ENCODE measurements at places on chromosomes 7 and 10.

- no peak for DNase-seq
These were observed 104.2 kb upstream of the MKI67 start for GRCh38 chr10:128230401-128230800.

GRCh38 chr7:73429622-73430505, 3.7 kb upstream of the FZD9 start:
- no peak for DNase-seq

DNA sequence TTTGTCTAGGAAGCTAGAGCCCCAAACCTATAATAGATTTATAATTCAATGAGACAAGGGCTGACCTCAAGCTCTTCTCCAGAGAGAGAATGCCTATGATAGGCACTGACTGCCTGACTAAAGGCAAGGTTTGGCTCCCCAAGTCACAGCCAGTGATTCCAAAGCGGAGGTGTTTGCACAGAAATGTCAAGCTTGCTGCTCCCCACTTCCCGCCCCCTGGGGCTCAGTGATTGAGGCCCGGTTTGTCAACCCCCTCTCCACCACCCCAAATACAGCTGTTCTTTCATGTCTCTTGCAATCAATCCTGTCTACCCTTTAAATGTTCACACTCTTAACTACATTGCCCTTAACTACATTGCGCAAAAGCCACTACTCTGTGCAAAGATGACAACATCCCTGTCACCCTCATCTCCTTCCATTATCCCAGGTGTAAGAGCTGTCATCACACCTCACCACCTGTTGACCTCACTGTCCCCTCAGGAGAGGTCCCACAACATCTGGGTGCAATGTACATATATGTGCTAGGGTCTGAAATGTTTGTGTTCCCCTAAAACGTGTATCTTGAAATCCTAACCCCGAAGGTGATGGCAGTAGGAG, 58.0 kb downstream of the NUDCD3 start:
- DNase-seq, result no peak

DNA sequence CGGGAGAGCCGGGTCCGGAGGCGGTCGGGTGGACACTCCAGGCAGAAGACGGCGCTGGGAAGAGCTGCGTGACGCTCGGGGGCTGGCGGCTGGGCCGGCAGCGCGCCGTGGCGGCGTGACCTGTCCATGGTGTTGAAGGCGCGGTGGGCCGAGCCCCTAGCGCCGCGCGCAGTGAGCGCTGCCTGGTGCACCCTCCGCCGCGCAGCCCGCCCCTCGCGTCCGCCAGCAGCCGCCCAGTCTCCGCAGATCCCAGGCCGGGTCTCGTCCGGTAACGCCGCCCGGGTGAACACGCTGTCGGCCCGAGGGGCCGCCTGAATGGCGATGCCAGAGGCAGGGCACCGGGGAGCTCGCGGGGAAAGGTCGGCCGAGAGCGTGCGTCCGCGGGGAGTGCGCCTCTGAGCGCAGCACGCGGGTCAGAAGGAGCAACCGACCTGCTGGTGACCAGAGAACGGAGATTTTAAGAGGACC, 657 bp upstream of the TMEM178B start:
- DNase-seq, result peak; percentile 21

- DNase-seq, result peak; percentile 63
These were observed 9.9 kb upstream of the PSMG3 start for GRCh38 chr7:1579481-1580421.

DNA sequence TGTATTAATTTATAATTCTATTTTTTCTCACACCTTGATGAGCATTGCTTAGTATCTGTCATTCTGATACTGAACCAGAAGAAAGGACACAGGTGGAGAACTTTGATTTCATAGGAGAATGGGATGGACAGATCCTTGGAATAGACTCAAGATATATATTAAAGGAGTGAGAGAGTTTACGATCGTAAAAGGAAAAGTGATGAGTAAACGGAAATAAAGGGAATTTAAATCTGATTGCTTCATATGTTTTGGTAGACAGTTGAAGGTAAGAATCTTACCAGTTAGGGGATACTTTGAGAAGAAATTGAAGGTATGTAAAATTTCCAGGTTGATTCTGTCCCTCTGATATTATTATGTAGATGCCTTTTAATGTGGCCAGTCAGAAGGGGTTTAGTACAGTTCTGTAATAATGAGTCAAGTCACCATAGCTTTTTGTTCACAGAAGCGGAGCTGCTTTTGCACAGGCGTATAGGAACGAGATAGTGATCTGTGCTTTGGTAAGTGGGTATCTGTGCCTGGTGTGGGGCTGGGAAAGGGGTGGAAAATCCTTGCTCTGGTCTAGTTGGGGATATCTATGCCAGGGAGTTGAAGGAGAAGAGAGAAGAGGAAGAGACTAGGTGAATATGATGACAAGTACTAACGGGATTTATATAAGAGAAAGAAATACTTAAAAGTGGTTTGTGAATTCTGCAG, 15.4 kb downstream of the SP4 start:
- no peak for DNase-seq

DNA sequence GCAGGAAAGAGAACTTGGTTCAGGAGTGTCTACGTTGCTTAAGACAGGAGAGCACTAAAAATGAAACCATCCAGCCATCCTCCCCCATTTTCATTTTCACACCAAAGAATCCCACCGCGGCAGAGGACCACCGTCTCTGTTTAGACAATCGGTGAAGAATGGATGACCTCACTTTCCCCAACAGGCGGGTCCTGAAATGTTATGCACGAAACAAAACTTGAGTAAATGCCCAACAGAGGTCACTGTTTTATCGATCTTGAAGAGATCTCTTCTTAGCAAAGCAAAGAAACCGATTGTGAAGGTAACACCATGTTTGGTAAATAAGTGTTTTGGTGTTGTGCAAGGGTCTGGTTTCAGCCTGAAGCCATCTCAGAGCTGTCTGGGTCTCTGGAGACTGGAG, 1.4 kb upstream of the IL6 start:
- DNase-seq, result no peak

- DNase-seq, result no peak
These were observed 1.8 kb downstream of the KCNIP2 start for GRCh38 chr10:101841826-101842225.

DNA sequence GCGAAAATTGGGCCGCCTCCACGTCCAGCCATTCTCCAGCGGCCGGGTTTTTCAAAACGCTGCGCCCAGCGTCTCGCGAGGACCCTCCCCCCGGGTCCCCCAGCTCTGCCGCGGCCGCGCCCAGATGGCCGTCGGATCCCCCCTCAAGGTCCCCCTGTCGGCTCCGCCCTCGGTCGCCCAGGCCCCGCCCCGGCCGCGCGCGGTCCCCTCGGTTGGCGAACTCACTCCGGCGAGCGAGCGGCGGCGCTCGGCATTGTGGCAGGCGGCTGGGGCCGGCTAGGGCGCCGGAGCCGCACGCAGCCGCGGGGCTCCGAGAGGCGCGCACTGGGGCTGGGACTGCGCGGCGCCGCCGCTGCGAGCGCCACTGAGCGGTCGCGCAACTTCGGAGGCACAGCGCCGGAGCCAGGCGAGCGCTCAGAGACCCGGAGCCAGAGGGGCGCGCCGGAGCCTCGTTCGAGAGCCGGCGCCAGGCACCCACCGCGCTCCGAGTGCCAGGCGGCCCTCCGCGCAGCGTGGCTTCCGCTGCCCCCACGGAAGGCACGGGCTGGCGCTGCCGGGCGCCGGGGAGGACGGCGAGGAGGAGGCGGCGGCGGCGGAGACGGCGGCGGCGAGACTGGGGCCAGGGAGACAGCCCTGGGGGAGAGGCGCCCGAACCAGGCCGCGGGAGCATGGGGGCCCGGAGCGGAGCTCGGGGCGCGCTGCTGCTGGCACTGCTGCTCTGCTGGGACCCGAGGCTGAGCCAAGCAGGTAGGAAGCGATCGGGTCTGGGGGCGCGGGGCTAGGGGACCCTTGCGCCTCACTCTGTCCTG, at the start of gene UNC5B:
UNC5B (plus strand) TSS at position 253 of the 809 bp plus-strand sequence; CDS start at position 669, 416 bp downstream.
- DNase-seq, result peak; percentile 64
